Fibroblast of mammary gland (primary cell): ENCODE measurements at places on chromosomes 3 and 15.
A peak's percentile ranks its signal among the peaks of the same experiment; 100 is the strongest.

- peak; percentile 83 for DNase-seq
Measured at GRCh38 chr3:107674371-107674770, 151.6 kb downstream of the BBX start.

- no peak for DNase-seq
Measured at GRCh38 chr3:29293421-29293820, 12.6 kb downstream of the RBMS3 start.

- DNase-seq: no peak
Measured at GRCh38 chr3:172376402-172376801, 71.9 kb downstream of the GHSR start.

DNA sequence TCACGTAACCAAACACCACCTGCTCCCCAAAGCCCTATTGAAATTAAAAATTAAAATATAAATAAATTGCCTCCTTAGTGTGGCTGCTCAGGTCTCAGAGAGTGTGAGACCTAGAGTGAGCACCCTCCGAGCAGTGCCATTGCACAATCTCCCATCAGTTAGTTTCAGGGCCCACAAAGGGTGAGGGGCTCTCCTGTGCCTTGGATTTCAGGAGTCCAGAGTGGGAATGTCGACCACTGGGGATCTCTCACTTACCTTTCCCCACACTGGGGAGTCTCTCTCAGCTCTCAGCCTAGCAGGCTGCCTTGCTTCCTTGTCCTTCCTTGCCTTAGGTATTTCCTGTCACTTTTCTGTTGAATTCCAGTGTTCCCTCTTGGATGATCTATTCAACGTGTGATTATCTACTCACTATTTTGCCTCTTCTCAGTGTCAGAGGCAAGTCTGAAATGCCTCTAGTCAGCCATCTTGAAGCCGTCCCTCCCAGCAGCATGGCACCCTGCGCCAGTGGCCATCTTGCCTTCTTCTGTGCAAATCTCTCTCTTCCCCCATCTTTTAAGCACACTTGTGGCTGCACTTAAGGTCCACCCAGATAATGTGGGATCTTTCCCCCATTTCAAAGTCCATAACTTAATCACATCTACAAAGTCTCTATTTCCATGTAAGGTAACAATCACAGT lies 119.3 kb downstream of the LRRK1 start:
- DNase-seq: no peak

DNA sequence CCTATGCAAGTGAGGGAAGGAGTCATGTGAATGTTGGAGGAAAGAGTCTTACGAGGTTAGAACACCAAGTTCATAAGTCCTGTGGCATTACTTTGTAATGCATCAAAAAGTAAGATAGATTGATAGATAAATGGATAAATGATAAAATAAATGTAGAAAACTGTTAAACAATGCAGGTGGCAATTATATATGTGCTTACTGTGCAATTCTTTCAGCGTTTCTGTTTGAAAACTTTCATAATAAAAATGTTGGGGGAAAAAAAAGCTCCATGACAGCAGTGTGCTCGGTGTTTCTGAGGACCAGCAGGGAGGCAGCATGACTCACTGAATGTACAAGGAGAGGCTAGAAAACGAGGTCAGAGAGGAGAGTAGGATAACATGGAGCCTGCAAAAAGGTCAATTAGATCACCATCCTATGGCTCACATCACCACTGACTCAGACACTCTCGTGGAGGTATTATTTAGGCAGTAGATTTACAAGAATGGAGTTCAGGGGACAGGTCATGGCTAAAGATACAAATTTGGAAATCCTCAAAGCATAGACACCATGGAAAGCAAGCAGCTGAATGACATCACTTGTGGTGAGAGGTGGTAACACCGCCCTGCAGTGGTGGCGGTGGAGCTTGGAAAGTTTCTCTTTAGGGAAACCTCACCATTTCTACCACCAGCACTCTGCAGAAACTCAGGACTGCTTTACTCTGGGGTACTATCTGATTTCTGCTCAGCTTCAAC lies 219.8 kb downstream of the CTNNB1 start:
- DNase-seq: peak; percentile 89

DNA sequence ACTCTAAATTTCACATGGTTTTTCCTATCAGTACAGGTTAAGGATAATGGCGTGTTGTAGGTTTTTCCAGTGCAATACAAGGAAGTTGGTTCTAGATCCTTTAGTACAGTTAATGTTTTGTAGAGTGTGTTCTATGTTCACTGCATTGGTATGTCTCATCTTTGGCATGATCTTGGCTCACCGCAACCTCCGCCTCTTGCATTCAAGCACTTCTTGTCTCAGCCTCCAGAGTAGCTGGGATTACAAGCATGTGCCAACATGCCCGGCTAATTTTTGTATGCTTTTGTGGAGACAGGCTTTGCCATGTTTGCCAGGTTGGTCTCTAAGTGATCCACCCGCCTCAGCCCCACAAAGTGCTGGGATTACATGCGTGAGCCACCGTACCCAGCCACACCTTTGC lies 30.4 kb downstream of the SNRPN start:
- DNase-seq: no peak

- DNase-seq: peak; percentile 14
Measured at GRCh38 chr15:70120958-70121623, 23.4 kb upstream of the TLE3 start.

DNA sequence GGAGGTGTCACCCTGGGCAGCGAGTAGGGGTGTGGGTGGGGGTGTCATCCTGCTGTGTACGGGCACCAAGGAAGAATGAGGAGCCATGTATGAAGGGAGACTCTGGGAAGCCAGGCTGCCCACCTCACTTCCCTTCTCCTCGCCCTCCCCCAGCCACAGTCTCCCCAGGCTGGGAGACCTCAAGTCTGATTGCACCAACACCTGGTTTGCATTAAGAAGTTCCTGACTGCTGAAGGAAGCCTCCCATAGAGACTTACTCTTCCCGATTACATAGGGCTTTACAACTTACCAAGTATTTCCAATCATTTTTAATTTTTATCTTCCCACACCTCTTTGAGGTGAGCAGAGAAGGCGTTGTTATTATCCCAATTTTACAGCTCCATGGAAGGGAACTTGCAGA lies 29.5 kb upstream of the SMAD3 start:
- DNase-seq: peak; percentile 84

- no peak for DNase-seq
Measured at GRCh38 chr3:179961703-179962078, 75.0 kb downstream of the PEX5L start.

GRCh38 chr3:147705651-147706051 lies 296.5 kb downstream of the ZIC1 start:
- DNase-seq: no peak

DNA sequence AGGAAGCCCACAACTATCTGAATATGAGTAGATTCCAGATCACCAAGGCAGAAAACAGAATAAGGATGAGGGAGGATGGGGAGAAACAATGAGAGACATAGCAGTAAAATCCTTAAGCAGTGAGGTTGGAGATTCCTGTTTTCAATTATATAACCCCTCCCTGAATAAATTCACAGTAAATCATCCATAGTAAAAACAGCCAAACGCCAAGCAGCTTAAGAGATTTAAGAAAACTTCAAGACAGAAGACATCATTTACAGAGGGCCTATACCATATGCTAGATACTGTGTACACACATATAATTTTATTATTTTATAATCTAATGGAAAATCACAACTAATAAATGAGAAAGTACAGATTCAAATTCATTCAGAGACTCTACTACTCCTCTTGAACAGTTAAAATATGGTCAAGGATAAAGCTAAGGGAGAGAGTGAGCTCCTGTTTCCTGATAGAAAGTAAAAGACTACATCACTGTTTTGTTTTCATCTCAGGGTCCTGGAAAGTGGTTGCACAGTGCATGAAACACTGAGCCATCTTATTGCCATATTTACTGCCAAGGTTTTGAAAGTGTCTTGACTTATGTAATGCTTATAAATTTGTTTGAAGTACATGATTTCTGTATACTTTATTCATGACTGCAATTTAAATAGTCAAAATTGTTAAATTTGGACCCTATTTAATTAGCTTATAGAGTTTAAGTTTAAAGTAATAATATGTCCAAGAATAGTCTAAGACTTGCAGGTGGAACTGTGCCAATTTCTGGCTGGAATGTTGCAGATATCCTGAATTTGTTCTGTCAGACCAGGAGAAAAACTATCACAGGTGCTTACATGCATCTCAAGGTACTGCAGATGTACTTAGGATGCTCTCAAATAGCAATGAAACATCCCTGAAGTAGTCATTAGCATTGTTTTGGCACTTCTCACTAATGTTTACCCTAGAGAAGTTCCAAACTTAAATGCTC lies 141.4 kb downstream of the TBL1XR1 start:
- peak; percentile 44 for DNase-seq

DNA sequence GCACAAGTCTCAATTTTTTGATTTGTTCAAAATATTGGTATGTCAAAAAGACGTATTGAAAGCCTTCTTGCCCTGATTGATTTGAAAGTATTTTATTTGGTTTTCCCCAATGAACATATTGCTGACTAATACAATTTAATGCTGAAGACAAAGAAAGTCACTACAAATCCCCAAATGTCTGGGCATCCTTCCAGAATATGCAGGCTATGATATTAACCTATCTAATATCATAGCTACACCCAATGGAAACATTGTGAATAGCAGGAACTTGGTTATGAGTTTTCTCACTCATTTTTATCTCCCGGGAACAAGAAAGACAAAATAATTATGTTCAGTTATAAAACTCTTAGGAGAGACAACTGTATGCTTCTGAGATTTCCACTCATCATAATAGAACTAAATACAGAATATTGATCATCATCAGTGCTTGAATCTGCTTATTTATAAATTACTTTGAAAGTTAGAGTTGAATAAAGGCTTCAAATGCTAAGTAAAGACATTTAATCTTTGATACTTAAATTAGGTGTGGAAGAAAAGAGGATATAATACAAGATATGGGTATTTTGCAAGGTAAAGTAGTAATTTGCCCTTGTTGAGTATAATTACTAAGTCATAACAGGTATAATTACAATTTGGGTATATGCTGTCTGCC lies 483.9 kb downstream of the RBMS3 start:
- DNase-seq: peak; percentile 95

- DNase-seq: no peak
Measured at GRCh38 chr15:45801543-45801942, 166.7 kb downstream of the SQOR start.

GRCh38 chr15:71348597-71348996 lies 233.3 kb downstream of the THSD4 start:
- DNase-seq: no peak

DNA sequence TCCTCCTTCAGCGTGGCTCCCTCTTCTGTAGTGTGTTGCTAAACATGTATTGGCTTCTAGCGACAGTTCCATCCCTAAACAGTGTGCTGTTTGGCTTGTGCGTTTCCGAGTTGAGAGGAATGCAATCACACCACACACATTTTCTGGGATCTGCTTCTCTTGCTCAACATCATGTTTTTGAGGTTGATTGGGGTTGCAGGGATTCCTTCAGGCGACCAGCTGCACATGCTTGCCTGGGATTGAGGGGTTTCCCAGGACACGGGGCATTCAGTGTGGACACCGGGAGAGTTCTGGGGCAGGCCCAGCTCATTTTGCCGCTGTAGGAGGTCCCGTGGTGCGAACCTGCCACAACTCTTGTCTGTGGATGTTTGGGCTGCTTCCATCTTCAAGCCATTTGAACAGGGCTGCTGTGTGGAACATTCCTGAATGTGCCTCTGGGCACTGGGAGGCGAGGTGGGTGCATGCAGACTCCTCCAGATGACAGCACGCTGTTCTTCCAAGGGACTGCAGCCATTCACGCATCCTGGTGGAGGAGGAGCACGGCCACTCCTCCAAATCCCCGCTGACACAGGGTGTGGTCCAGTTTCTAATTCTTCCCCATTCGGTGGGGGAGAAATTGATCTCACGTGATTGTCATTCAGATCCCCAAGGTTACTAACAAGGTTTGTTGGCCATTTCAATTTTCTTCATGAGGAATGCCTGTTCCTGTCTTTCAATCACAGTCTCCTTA lies 82.8 kb downstream of the PLXNA1 start:
- DNase-seq: peak; percentile 69

GRCh38 chr3:167876620-167877281 lies 141.2 kb downstream of the SERPINI1 start:
- DNase-seq: peak; percentile 93

DNA sequence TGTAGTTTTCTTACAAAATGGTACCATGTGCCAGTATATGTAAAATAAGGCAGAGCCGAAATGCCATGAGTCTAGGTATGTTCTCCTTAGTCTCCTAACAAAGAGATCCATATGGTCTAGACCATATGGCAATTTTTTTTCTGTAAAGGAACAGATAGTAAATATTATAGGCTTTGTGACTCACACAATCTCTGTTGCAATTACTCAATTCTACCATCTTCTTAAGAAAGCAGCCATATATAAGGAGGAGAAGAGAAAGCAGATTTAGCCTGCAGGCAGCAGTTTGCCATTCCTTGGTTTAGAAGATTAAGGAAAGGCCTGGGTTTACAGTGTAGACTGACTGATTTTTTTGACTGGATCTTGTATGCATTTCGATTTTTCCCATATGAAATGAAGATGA lies 16.3 kb upstream of the BBX start:
- DNase-seq: peak; percentile 31

GRCh38 chr3:32376115-32376514 lies 15.5 kb upstream of the CMTM7 start:
- DNase-seq: peak; percentile 12

DNA sequence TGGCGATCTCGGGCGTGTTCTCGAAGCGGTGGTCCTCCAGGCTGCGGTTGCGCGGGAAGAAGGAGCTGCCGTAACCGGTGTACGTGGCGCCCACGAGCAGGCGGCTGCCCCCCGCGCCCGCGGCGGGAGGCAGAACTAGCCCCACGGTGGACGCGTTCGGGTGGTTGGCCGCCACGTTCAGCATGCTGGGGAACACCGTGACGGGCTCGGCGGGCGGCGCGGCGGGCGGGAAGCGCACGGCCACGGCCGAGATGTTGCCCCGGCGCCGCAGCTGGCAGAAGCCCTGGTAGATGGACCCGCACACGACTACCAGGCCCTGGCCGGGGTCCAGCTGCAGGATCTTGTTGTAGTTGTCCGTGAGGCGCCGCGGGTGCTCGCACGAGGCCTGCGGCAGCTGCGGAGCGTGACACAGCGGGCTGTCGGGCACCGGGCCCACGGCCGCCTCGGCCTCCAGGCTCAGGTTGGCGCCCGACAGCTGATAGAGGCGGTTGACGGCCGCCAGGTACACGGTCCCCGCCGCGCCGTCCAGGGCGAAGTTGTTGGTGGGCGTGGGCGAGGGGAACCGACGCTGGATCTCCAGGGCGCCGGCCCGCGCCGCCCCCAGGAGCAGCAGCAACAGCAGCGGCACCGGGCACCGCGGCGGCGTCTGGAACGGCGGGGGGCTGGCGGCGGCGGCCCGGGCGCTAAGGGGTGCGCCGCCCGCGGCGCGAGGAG lies 397 bp downstream of the PLXND1 start:
- peak; percentile 38 for DNase-seq

DNA sequence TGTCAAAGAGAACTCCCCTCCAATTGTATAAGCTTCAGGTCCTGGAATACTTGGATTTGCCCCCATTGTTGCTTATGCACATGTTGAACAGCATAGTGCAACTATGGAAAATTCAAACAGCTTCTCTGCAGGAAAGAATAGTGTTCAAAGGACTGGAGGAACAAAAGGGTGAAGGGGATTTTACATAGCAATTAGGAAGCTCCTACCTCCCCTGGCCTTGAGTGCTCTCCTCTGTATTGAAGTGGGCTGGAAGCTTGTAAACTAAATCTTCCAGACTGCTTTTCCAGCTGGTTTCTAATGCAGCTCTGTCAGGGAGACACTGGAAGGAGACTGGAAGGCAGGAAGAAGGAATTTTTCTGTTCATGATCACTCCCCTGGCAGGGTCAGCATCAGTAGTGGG lies 7.2 kb upstream of the ELP6 start:
- DNase-seq: no peak
